ENCODE measurements at places on chromosomes 3 and 15. TPM values are rescaled to one million over a fixed set of nuclear protein-coding genes. Genes with fewer than 3 reads are reported as not detected.

GRCh38 chr3:14307656-14308302, 94.6 kb upstream of the SLC6A6 start:
- DNase-seq, result no peak

DNA sequence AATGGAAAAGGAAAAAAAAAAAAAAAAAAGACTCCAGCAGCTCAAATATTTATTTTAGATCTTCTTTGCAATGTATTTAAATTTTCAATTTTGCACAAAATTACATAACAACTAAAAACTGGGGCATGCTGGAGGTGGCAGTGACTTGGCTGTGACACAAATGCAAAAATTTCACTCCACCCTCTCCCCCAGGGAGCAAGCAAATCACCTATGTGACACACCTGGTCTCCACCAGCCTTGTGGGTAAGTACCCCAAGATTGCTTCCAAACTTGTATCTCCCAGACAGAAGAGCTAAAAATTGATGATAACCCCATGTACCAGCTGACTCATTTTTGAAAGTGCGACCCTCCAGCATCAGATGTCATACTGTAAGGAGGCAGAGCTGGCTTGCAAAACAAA, 32.0 kb downstream of the UBE3A start:
- no peak for DNase-seq

- DNase-seq, result no peak
Observed at GRCh38 chr15:43513550-43513949, 3.9 kb upstream of the MAP1A start.

- peak; percentile 89 for DNase-seq
Observed at GRCh38 chr3:187739561-187740332, 5.5 kb downstream of the BCL6 start.

Gene IL17RD
- total RNA-seq, result 8.3 TPM

Gene BLM
- 1.4 TPM for total RNA-seq

Data from prostate gland (tissue), 2 donors.